Activated effector memory CD4-positive, alpha-beta T cell treated with anti-CD3 and anti-CD28 coated beads, Interleukin-2, amount 50 U/mL, for 16 hours (primary cell): ENCODE measurements at places on chromosomes 3 and 15.

DNA sequence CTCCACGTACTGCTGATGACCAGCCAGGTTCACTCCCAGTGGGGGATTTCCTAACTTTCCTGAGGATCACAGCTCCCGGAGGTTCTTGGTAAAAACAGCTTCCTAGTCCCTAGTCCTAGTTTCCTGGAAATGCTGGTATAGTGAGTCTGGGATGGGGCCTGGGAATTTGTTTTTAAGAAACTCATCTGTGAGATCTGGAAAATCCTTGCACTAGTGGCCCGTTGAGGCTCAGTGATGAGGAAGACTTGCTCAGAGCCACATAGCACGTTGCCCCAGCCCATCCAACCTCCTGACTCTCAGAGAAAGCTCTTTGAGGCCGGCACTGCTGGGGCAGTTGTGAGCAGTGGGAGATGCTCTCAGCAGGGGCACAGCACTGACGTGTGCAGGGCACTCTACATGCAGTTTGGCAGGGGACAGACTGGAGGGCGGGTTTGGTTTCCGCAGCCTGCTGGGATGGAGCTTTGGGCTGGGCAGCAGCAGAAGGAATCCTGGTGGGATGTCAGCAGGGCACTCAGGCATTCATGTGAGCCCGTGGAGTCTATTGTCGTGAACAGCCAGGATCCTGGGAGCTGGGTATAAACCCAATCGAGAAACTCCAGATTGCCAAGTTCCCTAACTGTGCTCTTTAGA lies 31.6 kb downstream of the SAXO2 start:
- no peak for DNase-seq

- DNase-seq, result no peak
Observed at GRCh38 chr15:51770902-51771301, 19.5 kb downstream of the TMOD2 start.

- peak; percentile 24 for DNase-seq
Observed at GRCh38 chr15:100105101-100105500, 236.7 kb downstream of the ADAMTS17 start.

- peak; percentile 37 for DNase-seq
Observed at GRCh38 chr3:9613056-9613748, 36.1 kb upstream of the MTMR14 start.

GRCh38 chr3:52248816-52249547 lies 3.4 kb downstream of the PPM1M start:
- peak; percentile 68 for DNase-seq

GRCh38 chr3:179882292-179882691 lies 154.4 kb downstream of the PEX5L start:
- DNase-seq, result no peak

GRCh38 chr3:135023996-135024658 lies 229.1 kb downstream of the EPHB1 start:
- no peak for DNase-seq

- DNase-seq, result no peak
Observed at GRCh38 chr15:46644501-46645481, 1010.0 kb downstream of the SQOR start.
